ENCODE measurements at places on chromosomes 12 and 14.
A peak's percentile ranks its signal among the peaks of the same experiment; 100 is the strongest.

DNA sequence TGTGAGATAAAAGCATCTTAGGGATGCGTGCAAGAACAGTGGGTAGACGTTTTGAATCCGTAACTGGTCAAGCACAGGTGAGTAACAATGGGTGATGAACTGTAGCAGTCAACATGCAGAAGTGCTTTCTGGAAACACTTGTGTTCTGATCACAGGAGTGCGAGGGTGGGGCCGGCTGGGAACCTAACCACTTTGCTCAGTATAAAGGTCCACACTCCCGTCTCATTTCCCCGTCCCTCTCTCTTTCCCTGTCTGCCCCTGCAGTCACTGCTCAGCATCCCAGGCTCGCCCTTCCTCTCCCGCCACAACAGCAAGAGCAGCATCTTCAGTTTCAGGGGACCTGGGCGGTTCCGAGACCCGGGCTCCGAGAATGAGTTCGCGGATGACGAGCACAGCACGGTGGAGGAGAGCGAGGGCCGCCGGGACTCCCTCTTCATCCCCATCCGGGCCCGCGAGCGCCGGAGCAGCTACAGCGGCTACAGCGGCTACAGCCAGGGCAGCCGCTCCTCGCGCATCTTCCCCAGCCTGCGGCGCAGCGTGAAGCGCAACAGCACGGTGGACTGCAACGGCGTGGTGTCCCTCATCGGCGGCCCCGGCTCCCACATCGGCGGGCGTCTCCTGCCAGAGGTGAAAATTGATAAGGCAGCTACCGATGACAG is 127.1 kb downstream of the FIGNL2 start:
- H3K4me1 ChIP-seq: peaks cover 8% of the 10 kb centered on the region
- H3K36me3 ChIP-seq: no peaks in the 10 kb centered on the region
- H3K4me3 ChIP-seq: peak overlapping the region; percentile 27
- peaks cover 14% of the 10 kb centered on the region for H3K27me3 ChIP-seq
- no peak overlapping the region for H3K27ac ChIP-seq
- peak; percentile 59 for DNase-seq

DNA sequence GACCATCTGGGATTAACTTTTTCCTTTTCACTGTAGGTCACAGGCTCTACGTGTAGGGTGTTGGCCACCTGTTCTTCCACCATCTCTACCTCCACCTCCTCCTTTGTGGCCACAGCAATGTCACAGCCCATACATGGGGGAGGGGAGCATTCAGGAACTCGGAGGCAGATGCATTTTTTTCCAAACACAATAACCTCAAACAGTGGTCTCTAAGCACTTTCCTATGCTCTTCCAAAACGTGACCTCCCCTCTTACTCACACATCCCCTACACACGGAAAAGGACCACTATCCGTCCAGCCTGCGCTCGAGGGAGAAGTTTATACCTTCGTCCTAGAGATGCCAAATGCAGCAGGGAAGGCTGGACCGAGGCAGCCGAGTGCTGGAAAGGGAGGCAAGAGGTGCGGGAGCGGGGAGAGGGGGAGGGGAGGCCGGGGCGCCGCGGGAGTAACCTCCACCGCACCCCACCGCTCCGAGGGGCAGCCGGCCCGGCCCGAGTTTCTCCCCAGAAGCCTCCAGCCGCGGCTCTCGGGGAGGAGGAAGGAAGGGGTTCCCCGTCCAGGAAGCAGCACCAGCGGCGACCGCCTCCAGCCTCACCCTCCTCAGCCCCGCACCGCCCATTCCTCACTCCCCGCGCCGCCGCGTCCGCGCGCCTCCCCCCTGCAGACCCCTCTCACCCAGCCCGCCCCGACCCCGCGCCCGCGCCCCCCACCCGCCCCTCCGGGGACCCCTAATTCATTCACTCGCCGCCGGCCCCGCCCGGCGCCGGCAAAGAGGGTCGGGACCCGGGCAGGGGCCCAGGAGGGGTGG is 594 bp downstream of the KRAS start:
- peak overlapping the region; percentile 85 for H3K4me3 ChIP-seq
- H3K27ac ChIP-seq: peak overlapping the region; percentile 73
- peaks cover 29% of the 10 kb centered on the region for H3K4me1 ChIP-seq
- DNase-seq: peak; percentile 55
- peaks cover 4% of the 10 kb centered on the region for H3K36me3 ChIP-seq

DNA sequence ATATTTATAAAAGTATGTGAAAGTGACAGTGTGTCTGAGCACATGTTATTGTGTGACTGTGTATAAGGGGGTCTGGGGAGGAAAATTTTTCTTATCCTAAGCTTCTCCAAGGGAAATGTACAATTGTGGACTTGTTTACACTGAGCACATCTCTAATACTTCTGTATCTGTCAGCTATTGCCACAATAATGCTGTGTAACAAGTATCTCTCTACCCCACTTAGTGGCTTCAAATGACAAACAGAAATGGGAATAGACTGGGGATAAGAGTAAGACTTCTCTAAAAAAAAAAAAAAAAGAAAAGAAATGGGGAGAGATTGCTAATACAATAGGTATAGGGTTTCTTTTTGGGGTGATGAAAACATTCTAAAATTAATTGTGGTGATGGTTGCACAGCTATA is 44.3 kb upstream of the CCDC63 start:
- no peak for DNase-seq
- no peaks in the 10 kb centered on the region for H3K36me3 ChIP-seq
- H3K27me3 ChIP-seq: no peaks in the 10 kb centered on the region
- H3K27ac ChIP-seq: no peak overlapping the region
- H3K4me1 ChIP-seq: no peaks in the 10 kb centered on the region
- no peak overlapping the region for H3K4me3 ChIP-seq

- no peak overlapping the region for H3K27ac ChIP-seq
- no peak overlapping the region for H3K4me3 ChIP-seq
- H3K27me3 ChIP-seq: peaks cover 3% of the 10 kb centered on the region
Measured at GRCh38 chr14:94659256-94659655, 47.1 kb downstream of the SERPINA3 start.

GRCh38 chr14:77260631-77261030 is 10.4 kb downstream of the NGB start:
- DNase-seq: no peak
- H3K27me3 ChIP-seq: peaks cover 2% of the 10 kb centered on the region
- H3K36me3 ChIP-seq: no peaks in the 10 kb centered on the region
- H3K4me1 ChIP-seq: no peaks in the 10 kb centered on the region

GRCh38 chr12:119667577-119668323 is at the start of gene PRKAB1:
TSS of gene PRKAB1 (plus strand) at chr12:119668133. CDS start at chr12:119668245, 112 bp downstream.
- peaks cover 18% of the 10 kb centered on the region for H3K36me3 ChIP-seq
- peak; percentile 93 for DNase-seq

GRCh38 chr12:16008421-16008824 is 97.3 kb downstream of the DERA start:
- no peaks in the 10 kb centered on the region for H3K4me1 ChIP-seq
- H3K27me3 ChIP-seq: no peaks in the 10 kb centered on the region
- DNase-seq: no peak
- H3K4me3 ChIP-seq: no peak overlapping the region
- no peak overlapping the region for H3K27ac ChIP-seq

GRCh38 chr12:32069071-32069470 is 37.6 kb upstream of the BICD1 start:
- no peaks in the 10 kb centered on the region for H3K27me3 ChIP-seq
- no peak overlapping the region for H3K27ac ChIP-seq
- H3K36me3 ChIP-seq: no peaks in the 10 kb centered on the region
- no peak for DNase-seq

DNA sequence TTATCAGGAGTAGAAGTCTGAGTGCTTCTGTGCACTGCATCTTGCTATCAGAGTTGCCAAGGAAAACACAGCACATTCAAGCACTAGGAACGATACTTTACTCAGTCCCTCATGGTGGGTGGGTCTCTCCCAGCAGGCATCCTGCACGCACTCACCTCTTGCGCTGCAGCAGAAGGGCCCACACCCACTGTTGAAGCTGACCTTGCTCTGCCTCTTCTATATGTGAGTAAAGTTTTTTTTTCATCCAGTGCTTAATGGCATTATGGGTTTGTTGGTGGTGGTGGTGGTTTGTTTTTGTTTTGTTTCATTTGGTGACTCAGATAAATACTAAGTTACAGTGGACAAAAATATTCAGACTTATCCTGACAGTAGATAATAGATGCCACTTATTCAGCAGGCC is 348.5 kb downstream of the EGLN3 start:
- no peaks in the 10 kb centered on the region for H3K36me3 ChIP-seq
- no peak overlapping the region for H3K27ac ChIP-seq
- H3K27me3 ChIP-seq: no peaks in the 10 kb centered on the region
- no peaks in the 10 kb centered on the region for H3K4me1 ChIP-seq
- no peak for DNase-seq

DNA sequence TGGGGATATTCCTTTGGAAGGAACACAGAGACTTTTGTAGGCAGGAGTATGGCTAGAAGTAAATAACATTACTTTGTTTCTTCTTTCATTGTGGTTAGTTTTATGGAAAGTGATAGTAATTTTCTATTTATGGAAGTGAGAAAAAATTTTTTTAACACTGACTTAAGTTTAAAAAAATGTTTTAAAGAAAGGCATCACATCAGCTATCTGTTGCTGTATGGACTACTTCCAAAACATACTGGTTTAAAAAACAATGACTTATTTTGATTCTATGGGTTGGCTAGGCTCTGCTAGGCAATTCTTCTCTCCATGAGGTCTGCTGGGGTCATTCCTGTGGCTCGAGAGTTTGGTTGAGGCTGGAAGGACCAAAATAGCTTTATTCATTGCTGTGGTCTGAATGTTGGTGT is 31.7 kb upstream of the SLC38A2 start:
- H3K4me1 ChIP-seq: peaks cover 4% of the 10 kb centered on the region
- no peak overlapping the region for H3K27ac ChIP-seq
- no peak overlapping the region for H3K4me3 ChIP-seq
- no peak for DNase-seq
- no peaks in the 10 kb centered on the region for H3K36me3 ChIP-seq

DNA sequence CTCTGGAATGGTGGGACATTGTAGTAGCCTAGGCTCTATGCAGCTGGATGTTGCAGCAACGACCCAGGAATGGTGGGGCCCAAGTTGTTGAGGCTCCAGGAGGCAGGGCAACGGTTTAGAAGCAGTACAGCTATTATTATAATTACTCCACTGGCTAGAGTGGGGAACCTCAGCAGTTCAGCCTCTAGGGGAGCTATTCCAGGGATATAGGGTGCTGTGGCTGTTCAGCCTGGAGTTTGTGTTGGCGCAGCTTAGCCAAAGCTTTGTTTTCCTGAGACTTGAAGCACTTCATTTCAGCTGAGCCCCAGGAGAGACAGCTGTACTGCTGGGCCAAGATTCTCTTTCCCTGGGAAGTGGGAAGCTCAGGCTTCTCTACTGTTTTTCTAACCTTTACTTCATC is 1023.0 kb upstream of the ATXN7L3B start:
- no peak for DNase-seq
- H3K27me3 ChIP-seq: no peaks in the 10 kb centered on the region
- H3K27ac ChIP-seq: no peak overlapping the region
- H3K4me1 ChIP-seq: no peaks in the 10 kb centered on the region

- H3K27ac ChIP-seq: no peak overlapping the region
- peaks cover 6% of the 10 kb centered on the region for H3K4me1 ChIP-seq
- peak overlapping the region; percentile 71 for H3K4me3 ChIP-seq
- H3K36me3 ChIP-seq: no peaks in the 10 kb centered on the region
Measured at GRCh38 chr12:21526721-21527345, 737 bp downstream of the SPX start.

DNA sequence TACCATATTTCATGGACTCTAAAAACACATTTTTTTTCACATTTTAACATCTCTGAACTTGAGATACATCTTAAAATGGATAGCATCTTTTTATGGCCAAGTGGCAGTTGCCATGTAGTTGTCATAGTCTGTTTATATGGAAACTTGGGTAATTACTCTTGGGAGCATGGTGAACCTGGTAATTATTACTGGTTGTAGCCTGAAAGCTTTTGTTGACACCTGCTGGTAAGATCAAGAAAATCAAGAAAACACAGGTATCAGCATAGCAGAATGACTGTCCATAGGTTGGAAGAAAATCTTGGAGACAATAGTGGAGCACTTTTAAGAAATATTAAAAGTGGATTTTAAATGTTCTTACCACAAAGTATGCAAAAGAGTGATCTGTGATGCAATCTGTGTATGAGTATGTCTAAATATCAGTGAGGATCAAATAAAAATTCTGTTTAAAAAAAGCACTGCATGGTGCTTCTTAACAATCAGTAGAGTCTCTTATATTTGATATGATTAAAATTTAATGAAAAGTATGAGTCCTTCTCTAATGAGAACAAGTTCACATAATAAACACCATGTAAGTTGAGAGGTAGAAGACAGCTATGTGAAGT is 44.2 kb downstream of the TTC8 start:
- H3K4me1 ChIP-seq: no peaks in the 10 kb centered on the region
- H3K36me3 ChIP-seq: no peaks in the 10 kb centered on the region
- H3K27me3 ChIP-seq: no peaks in the 10 kb centered on the region
- no peak overlapping the region for H3K4me3 ChIP-seq

DNA sequence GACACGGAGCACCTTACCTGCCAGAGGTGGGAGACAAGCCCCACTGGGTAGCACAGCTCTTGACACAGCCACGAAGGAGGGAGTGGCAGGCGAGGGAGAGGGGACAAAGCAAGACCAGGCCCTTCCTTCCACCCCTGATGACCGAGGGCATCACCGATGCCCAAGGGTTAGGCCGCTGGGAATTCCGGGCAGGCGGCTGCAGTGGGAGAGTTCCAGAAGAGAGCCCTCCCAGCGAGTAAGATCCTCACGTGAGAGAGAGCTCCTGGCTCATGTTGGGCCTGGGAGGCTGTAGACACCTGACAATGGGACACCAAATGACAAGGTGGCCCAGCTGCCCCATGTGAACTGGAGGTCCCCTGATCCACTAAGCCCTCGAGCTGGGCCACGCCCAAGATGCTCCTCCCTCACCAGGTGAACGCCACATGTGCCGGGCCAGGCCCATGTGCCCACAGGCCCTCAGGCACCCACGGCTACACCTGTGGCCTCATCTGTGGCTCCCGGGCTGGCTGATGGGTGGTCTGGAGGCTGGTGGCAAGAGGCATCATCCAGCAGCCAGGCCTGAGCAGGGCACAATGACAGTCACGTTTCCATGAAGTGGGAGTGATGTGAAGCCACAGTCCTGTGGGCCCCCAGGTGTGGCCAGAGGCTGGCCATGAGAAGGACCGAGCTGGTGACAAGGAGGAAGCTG is 32.1 kb upstream of the C14orf180 start:
- no peak overlapping the region for H3K4me3 ChIP-seq
- no peaks in the 10 kb centered on the region for H3K36me3 ChIP-seq
- H3K4me1 ChIP-seq: no peaks in the 10 kb centered on the region
- H3K27me3 ChIP-seq: peaks cover 10% of the 10 kb centered on the region

DNA sequence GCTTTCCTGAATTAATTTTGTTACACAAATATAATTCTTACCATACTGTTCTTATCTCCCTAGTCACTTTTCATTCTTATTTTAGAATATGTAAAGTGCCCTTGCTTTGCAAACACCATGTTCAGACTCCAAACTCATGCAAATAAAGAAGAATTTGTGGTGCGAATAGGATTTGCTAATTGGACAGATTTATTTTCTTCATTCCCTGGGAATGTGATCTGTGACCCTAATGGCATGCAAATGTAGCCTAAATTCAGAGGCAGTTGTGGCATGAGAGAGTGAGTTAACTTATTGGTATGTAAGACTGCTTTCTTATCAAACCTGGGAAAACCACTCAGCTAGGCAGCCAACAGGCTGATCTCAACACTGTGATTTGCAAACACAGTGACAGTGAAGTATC is 10.0 kb downstream of the CAPZA3 start:
- no peaks in the 10 kb centered on the region for H3K27me3 ChIP-seq
- no peak for DNase-seq
- H3K4me3 ChIP-seq: no peak overlapping the region
- H3K36me3 ChIP-seq: no peaks in the 10 kb centered on the region

GRCh38 chr12:102484428-102484958 is 4.1 kb upstream of the IGF1 start:
- H3K27ac ChIP-seq: no peak overlapping the region
- H3K4me1 ChIP-seq: peaks cover 3% of the 10 kb centered on the region
- peak overlapping the region; percentile 21 for H3K4me3 ChIP-seq
- H3K27me3 ChIP-seq: no peaks in the 10 kb centered on the region

- H3K4me1 ChIP-seq: no peaks in the 10 kb centered on the region
- no peak overlapping the region for H3K4me3 ChIP-seq
- no peaks in the 10 kb centered on the region for H3K27me3 ChIP-seq
Measured at GRCh38 chr14:91098591-91098990, 15.3 kb upstream of the DGLUCY start.
